IPS-NIHi11 (cell line): ENCODE measurements at places on chromosomes 13 and 19.
A peak's percentile ranks its signal among the peaks of the same experiment; 100 is the strongest.

DNA sequence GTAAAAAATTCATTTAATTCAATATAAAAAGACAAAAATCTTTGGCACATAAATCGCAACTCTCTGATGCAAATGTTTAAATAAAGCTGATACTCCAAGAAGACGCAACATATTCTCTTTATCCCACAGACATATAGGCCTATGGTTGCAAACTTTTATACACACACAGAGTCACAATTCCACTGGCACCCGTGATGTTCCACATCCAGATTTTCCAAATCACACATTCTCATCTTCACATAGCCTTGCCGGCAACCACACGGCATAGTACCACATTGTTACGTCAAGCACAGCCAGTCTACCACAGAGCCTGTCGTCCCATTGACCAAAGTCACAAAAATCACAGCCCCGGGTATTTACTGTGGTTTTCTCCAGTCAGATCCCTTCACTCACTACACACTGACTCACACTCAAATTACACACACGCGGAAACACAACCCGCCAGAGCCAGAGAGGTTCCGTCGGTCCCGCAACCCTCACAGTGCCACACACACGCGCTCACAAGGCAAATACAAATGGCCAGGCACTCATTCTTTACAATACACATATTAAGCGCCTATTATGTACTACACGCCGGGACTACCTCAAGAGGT, 546 bp upstream of the ZNF546 start:
- DNase-seq: peak; percentile 37

- DNase-seq: no peak
Observed at GRCh38 chr13:38365661-38366060, 16.0 kb downstream of the UFM1 start.

- peak; percentile 32 for DNase-seq
Observed at GRCh38 chr19:23403581-23404324, 8.5 kb upstream of the ZNF91 start.

DNA sequence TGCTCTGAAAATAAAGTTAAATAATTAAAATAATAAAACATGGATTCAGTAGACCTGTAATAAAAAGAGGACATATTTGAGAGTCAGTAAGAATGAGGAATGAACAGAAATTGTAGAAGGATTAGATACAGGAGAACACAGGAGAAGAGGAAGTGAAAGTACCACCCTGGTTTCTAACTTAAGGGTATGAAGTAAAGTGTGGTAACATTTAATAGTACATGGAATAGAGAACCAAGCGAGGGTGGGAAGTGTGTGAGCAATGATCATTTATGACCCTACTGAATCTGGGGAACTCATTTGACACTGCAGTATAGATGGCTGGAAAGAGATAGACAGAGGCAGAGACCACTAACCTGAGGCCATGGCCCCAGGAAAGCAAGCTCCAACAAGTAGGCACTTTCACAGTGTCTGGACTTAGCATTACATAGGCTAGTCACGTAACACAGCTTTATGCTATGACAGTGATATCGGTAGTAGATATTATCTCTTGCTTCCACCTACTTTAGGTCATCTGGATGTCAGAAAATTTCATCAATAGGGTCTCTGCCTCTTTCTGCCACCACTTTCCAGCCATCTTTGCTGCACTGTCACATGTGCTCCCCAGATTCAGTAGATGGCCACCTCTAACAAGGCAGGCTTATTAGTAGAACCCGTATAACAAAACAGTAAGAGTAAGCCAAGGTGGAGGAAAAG, 633.9 kb upstream of the MIR17HG start:
- no peak for DNase-seq

GRCh38 chr13:78428646-78429045, 174.7 kb downstream of the POU4F1 start:
- no peak for DNase-seq

DNA sequence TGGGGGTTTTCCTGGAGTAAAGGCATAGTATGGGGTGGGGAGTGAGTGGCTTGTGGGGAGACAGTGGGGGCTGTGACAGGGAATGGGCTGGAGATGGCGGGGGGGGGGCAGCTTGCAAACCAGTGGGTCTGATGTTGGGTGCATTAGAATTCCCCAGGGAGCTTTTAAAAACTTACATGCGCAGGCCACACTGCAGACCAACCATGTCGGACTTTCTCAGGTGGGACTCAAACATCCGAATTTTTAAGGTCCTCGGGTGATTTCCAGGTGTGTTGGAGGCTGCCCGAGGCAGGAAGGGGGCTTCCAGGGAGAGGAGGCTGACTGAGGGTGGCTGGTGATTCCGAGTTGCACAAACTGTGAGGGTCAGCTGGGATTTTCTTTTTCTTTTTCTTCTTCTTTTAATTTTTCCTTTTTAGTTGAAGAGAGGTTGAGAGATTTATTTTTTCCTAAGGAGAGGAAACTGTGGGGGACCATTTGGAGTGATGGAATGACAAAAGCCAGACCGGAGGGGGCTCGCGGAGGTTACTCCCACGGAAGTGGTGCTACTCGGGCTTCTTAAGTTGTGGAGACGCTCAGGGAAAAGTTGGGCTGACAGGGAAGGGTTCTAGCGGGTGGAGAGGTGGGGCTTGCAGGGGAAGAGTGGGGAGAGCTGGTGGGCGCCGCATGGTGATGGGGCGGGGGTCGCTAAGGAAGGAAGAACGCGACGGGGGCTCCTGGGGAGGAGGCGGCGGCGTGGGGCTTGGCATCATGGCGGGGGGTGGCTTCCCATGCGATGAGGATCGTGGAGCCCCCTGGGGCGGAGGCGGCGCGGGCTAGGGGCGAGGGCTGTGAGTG, 997 bp upstream of the CACNG8 start:
- DNase-seq: no peak

GRCh38 chr19:41616792-41617621, 9.9 kb downstream of the CEACAM4 start:
- peak; percentile 59 for DNase-seq

GRCh38 chr13:53473397-53473796, 444.8 kb downstream of the OLFM4 start:
- no peak for DNase-seq

DNA sequence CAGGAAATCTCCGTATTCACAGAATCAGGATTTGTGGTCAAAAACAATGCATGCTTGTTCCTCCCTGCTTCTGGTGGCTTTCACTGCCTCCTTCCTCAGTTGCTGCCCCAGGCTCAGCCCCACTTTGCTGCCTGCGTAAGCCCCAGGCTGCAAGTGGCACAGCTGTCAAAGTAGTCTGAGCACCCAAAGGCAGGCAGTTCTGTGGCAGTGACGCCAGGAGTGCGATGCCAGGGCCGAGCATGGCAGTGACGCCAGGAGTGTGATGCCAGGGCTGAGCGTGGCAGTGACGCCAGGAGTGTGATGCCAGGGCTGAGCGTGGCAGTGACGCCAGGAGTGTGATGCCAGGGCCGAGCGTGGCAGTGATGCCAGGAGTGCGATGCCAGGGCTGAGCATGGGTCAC, 77.3 kb upstream of the GPR183 start:
- DNase-seq: no peak

DNA sequence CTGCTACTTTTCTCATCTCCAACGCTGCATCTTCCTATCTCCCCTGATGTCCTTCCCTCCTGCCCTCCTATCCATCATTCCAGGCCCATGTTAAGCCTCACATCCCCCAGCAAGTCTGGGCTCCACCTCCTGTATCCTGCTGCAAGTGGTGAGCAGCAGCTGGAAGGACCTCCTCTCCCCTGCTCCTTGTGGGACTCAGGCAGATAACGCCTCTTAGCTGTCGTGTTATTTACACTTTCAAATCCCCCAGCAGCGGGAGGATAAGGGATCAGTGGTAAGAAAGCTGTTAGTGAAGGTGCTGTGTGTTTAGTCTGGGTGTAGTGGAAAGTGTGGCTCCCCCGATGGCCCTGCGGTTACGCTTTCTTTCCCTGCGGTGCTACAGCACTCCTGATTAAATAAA, 211.9 kb downstream of the ZNF536 start:
- DNase-seq: no peak

DNA sequence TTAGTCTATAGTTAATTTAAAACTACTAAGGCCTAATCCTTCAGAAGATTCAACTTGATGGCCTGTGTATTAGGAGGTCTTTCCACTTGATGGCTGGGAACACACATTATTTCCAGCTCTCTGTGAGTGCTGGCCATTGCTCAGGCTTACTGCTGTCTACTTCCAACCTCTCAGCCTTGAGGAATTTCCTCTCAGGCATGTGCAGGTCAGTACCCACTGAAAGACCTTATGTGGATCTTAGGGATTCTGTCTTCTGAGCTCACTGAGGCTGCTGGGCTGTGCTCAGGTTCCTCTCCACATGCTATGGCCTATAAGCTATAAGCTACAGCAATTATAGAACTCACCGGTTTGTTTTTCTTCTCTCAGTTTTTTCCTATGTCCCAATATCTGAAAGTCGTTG, 11.6 kb upstream of the UFM1 start:
- no peak for DNase-seq

DNA sequence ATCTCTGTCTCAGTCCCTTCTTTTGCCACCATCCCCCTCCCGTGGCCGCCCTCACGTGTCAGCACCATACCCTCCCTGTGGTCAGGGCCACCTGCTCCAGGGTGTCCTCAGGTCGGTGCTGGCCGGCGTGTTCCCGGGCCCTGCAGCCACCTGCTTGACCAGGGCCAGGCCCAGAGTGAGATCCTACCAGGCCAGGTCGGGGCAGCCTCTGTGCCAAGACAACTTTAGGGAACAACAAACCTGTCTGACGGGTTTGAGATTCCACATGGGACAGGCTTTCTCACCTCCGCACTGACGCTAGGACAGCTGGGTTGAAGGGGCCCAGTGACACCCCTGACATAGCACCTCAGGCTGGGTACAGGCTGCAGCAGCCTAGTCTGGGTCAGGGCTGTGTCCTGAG, 7.5 kb upstream of the SBNO2 start:
- DNase-seq: peak; percentile 41

GRCh38 chr13:33369073-33369472, 83.5 kb upstream of the STARD13 start:
- no peak for DNase-seq

DNA sequence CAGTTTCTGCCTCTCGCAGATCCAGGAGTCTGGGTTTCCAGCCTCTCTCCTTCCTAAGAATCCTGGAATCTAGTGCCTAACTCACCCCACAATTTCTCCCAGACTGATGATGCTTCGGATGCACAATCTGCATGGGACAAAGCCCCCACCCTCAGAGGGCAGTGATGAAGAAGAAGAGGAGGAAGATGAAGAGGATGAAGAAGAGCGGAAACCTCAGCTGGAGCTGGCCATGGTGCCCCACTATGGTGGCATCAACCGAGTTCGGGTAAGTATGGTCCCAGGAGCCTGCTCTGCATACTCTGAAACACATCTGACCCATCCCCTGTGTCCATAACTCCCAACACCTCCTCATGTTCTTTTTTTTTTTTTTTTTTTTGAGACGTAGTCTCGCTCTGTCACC, 796 bp downstream of the GRWD1 start:
- DNase-seq: no peak

GRCh38 chr13:33106656-33107360, 90.6 kb downstream of the KL start:
- no peak for DNase-seq

- DNase-seq: peak; percentile 21
Observed at GRCh38 chr13:39510316-39510695, 92.7 kb downstream of the LHFPL6 start.

DNA sequence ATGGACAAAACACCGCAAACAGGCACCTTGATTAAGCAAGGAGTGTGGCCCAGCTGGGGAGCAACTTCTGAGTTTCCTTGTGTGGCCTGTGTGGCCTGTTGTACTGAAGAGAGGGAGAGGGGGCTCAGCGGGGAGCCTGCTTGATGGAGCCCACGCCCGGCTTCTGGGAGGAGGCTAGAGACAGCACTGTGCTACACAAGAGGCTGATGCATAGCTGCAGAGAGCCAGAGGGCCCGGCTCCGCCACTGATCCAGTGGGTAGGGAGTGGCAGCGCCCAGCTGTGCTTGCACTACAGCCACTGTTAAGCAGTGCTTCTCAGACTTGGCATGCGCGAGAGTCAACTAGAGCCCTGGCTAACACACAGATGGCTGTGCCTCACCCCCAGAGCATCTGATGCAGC, 19.0 kb downstream of the LYL1 start:
- DNase-seq: no peak

GRCh38 chr13:44283600-44283999, 90.0 kb upstream of the SERP2 start:
- no peak for DNase-seq

DNA sequence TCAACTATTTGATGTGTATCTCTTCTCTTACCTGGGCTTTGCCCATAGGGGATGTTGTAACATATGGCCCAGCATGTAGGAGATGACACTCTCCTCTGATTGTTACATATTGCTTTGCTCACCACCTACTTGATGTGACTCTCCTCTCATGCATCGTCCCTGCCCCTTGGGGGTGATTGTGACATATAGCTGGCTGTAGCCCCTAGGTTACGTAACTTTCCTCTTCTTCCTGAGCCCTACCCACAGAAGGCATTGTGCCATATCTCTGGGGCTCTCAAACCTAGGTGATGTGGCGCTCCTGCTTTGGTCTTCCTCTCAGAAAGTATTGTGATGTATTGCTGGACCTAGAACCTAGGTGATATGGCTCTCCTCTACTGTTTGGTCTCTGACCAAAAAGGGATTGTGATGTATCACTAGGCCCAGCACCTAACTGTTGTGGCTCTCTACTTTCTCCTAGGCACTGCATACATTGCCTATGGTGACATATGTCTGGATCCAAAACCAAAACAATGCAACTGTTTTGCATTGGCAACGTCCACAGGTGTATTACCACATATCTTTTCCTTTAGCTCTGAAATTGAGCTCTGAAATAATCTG, 71.9 kb upstream of the ZNF724 start:
- DNase-seq: no peak

- DNase-seq: no peak
Observed at GRCh38 chr13:82076496-82076895, 1735.6 kb upstream of the SPRY2 start.

DNA sequence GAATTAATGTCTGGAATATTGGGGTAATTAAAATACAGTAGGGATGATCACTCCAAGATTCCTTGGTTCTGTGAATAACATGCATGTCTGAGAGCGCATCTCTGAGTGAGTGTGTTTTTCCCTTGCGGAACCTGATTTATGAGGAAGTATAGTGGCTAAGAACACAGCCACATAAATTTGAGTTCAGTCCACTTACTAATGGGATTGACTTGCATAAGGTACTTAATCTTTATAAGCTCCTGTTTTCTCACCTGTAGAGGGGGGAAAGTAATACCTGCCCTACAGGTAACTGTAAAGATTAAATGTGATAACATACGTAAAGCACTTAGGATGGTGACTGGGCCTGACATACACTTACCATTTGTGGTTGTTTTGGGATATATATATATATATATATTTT, 60.8 kb downstream of the KLF5 start:
- no peak for DNase-seq

DNA sequence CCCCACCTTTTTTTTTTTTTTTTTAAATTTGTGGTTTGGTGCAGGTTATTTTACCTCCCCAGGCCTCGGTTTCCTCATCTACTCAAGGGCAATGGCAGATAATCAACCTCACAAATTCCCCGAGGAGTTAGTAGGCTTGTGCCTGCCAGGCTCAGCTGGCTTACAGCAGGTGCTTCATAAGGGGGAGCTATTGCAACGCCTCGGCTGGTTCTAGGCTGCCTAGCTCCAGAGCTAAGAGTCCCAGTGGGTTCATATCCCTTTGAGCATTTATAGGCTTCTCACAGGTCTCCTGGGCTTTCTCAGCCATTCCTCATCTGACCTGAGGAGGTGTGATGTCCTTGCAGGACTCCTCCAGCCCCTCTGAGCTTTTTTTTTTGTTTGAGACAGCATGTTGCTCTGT, 10.6 kb downstream of the BCKDHA start:
- no peak for DNase-seq
